Stimulated activated CD8-positive, alpha-beta memory T cell treated with anti-CD3 and anti-CD28 coated beads, Interleukin-4, amount 100 ng/mL, for 4 hours (primary cell): ENCODE measurements at places on chromosomes 4 and X.

DNA sequence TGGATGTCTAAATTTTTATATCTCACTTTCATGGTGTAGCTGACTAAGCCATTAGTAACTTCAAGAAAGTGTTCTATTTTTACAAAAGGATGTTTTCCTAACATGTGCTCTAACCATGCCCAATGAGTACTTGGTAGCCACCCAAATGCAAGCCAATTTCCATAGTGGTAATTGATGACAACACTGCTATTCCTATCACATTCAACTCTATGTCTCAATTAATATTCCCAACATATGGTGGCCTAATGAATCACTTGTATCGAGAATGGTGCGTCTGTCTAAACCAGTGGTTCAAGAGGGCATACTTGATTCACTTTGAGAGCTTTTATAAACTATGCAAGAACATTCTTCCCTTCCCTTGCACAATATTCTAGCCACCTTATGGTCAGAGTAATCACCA, 112.9 kb upstream of the GPRIN3 start:
- no peak for DNase-seq

DNA sequence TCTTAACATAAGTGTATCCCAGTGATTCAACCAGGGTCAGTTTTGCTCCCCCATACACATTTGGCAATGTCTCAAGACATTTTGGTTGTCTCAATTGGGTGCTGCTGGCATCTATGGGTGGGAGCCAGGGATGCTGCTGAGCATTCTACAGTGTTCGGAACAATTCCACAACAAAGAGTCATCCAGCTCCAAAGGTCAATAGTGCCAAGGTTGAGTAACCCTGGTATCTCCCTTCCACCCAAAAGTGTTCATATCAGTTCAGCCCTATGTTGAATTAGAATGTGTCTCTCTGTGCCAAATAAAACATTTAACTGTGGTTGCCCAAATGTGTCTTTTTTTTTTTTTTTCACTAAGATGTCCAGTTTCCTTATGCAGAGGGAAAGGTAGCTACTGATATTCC, 129.4 kb upstream of the RAI2 start:
- no peak for DNase-seq

DNA sequence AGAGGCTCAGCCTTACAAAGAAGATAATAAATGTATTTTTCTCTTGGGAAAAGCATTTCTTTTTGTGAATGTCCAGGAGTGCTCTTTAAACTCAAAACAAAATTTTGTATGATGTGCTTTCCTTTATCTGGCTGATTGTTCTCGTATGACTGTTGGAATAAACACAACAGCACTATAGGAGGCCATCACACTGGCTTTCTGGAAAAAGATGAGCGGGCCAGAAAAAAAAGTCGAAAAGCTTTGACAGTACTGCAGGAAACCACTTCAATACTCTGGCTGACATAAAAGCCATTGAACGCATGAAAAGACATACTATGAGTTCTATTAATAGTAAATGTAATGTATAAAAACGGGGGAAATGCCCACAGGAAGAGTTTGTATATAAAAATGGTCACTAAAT, 64.7 kb upstream of the CTSO start:
- DNase-seq = no peak

- DNase-seq = no peak
Observed at GRCh38 chr4:56937262-56937661, 29.6 kb downstream of the REST start.

DNA sequence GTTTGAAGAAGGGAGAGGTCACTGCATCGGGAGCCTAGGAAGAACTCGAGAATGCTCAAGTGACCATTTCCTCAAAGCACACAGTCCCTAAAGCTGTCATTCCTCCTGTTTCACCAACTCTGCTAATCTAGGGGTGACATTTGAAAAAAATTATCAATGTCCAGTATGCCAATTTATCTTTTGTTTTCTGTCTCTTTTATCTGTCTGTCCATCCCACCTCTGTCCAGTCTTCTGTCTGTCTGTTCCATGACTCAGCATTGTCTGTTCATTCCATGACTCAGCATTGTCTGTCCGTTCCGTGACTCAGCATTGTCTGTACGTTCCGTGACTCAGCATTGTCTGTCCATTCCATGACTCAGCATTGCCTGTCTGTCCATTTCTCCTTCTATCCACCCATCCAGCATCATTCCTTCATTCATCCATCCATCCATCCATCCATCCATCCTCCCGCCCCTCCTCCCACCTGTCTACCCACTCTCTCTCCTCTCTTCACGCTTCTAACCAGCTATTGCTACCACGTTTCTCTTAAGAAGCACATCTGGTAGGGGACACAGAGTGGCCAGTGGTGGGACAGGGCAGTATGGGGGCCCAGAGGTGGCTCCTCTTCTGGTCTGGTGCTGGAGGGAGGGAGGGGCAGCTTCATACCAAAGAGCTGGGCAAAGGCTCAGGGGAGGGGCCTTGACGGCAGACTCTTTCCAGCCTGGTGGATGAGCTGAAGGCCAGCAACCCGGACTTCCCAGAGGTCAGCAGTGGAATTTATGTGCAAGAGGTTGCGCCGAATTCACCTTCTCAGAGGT, 34.1 kb downstream of the HTRA3 start:
- DNase-seq = no peak

DNA sequence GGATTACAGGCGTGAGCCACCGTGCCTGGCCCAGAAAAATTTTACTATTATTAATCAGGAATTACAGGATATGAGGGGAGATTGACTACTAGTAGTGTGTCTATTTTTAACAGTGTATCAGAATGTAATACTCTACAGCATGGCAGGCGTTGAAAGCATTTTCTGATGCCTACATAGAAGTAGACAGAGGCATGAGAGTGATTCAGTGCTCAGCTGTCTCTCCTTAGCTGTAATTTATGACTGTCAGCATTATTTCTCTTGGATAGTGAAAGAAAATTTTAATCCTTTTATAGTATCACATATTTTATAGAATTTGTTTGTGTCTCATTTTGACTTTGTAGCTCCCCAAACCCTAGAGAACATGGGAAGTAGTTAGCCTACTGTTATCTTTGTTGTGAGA, 20.7 kb downstream of the ARHGAP24 start:
- DNase-seq = no peak

GRCh38 chr4:171279131-171279530, 534.1 kb upstream of the GALNTL6 start:
- DNase-seq = no peak

- no peak for DNase-seq
Observed at GRCh38 chr4:6986072-6986780, 56.9 kb upstream of the TADA2B start.

DNA sequence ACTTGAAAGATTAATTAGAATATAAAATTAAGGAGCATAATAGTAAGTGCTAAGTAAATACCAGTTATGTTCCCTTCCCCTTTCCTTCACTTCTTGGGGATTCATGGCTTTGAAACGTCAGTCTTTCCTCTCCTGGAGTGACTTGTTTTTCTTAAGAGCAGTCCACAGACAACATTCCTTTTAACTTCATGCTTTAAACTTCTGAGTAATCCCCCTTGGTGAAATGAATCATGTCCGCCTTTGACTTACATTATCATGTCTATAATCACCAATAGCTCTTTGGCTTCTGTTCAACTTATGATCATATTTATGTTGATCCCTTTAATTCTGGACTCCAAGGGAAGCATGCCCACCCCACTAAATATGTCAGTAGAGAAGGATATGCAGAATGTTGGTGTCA, 1012.1 kb upstream of the SLIT2 start:
- DNase-seq = no peak

GRCh38 chr4:26020881-26021280, 106.9 kb downstream of the SMIM20 start:
- DNase-seq = no peak

DNA sequence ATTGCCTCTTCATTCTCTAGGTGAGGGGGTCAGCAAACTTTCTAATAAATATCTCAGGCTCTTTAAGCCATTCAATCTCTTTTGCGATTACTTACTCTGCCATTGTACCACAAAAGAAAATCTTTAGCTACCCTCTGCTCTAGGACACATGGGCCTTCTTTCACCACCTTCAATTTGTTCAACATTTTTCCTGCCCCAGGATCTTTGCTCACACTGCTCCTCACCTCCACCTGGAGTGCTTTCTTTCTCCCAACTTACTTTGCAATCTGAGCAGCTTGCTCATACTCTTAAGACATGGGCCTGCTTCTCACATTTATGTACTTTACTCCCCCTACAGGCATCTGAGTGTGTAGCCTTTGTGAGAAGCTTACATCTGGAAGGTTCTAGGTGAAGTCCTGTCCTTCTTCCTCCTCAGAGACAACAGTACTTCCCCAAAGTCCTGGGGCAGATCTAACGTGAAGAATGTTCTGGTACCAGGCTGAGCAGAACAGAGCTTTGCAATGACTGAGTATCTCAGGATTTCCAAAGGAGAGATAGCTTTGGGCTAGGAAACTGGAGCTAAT, 55.0 kb upstream of the PRDM5 start:
- DNase-seq = no peak

- DNase-seq = no peak
Observed at GRCh38 chr4:13207226-13207625, 276.9 kb downstream of the RAB28 start.

DNA sequence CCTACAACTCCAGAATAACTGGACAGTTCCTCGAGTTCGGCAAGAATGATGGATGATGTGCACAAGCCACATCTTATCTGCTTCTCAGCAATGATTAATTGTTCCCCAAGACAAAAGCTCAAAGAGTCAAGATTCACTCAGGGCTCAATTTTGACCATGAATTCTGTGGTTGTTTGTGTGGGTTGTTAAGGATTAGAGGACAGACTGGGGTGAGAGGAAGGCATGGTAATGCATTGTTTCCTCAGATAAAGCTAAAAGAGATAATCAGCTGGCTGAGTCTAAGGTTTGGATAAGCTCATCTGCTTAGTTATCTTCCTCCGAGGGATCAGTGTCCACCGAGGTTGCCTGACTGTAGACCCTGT, 161.0 kb downstream of the CPEB2 start:
- no peak for DNase-seq

DNA sequence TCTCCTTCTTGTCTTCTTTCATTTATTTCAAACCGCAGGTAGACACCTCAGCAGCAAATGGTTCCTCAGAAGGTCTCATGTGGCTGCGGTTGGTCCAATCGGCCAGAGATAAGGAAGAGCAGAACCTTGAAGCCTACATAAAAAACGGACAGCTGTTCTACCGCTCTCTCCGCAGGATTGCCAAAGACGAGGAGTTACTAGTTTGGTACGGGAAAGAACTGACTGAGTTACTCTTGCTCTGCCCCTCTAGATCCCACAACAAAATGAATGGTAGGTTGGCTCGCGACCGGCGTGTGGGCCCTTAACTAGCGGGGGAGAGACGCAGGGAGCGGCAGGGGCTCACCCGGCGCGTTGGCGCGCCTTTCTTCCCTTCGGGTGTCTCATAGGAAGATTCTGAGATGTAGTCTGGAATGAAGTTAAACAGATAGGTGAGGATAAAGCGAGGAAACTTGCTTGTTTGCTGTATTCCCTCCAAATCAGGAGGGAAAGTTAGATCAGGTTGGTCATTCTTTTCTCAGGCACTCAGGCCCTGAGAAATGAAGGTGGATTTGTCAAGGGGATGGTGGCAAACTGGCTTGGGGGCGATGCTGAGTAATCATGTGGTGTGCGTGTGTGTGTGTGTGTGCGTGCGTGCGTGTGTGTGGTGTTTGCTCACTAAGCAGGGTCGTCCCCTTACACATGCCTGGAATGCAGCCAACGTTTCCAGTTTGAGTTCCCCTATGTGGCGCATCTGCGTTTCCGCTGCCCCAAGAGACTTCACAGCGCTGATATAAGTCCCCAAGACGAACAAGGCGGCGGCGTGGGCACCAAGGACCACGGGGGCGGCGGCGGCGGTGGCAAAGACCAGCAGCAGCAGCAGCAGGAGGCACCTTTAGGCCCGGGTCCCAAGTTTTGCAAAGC, 4.2 kb downstream of the PRDM8 start:
- peak; percentile 59 for DNase-seq

DNA sequence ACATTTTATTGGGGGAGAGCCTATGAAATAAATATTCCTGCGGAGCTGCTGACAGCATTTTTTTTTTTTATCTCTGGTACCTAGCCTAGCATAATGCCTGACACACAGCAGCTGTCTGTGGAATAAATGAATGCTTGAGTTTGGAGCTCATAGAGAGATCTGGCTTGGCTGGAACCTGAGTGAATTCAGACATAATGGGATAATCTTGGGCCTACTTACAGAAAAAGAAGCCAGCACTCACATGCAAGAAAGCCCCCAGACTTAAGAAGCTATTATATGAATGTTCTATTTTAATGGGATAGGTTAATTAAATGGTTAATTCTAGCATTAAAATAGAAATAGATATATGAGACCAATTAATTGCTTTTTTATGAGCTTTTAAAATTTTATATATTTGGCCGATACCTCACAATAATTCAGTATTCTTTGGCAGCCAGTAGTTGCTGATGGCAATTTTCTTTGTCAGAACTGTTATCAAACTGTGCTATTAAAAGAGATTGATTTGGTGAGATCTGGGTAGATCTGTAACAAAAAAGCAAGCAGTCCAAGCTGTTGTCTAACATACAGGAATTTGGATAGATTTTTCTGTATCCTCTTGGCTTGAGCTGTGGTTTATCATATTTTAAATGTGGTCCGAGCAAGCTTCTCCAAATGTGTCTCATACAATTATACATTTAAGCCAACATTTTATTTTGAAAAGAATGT, 654.2 kb downstream of the PCDH7 start:
- no peak for DNase-seq

GRCh38 chr4:3445111-3445820, 3.5 kb downstream of the HGFAC start:
- DNase-seq = no peak

- no peak for DNase-seq
Observed at GRCh38 chr4:109411964-109412363, 21.7 kb upstream of the SEC24B start.

DNA sequence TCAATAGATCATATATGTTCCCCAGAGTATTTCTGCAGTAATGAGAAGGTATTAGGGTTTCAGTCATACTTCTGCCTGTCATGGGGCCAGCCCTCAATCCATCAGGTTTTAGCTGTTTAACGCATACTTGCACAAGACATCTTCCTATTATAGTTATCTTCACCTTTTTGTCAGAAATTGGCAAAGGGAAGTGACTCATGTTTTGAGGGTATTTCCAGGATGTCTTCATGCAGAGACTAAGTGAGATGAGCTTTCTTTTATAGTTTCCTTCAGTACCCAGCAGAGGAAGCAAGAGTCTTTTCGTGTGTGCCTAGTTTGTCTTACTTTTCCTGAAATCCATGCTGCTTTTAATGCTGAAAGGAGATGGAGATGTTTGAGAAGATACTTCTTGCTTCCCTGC, 9.5 kb downstream of the CSTF2 start:
- DNase-seq = no peak
